Neural progenitor cell (in vitro differentiated cells): ENCODE measurements at places on chromosomes 11 and 22.

- no peak for DNase-seq
Measured at GRCh38 chr11:113855803-113856202, 19.6 kb downstream of the USP28 start.

DNA sequence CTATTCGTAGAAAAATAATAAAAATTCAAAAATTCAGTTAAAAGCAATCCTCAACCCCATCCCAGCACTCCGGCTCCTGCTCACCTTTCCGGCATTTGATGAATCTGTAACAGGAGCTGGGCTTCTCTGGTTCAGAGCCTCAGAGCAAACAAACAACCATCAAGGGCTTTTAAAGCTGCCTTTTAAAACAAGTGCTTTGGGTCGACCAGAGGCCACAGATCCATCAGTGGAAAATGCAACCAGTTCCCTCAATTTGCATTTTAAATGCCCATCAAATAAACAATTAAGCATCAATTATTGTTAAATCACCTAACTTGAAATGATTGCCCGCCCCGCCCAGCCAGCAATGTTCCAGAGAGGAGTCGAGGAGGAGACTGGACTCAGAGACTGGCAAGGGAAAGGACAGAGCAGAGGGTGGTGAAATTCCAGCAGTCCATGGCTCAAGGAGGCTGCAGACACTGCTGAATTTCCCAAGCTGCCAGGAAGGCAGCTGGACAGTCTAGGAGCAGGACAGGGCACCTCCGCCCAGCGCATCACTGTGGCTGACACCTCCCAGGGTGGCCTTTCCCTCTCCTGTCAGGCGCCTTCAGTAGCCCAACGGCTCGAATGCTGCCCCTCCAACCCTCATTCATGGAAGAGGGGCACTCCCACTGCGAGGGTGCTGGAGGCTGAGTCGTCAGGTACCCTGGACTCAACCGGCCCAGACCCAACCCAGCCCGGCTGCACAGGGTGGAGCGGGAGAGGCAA, 7.5 kb downstream of the FXYD6 start:
- DNase-seq = no peak

- DNase-seq = no peak
Measured at GRCh38 chr11:3146612-3147256, 18.4 kb downstream of the OSBPL5 start.

- no peak for DNase-seq
Measured at GRCh38 chr11:30617762-30618161, 31.6 kb upstream of the MPPED2 start.

GRCh38 chr11:22042081-22042480, 150.8 kb upstream of the ANO5 start:
- no peak for DNase-seq

GRCh38 chr11:22407921-22408320, 69.7 kb downstream of the SLC17A6 start:
- peak; percentile 71 for DNase-seq

DNA sequence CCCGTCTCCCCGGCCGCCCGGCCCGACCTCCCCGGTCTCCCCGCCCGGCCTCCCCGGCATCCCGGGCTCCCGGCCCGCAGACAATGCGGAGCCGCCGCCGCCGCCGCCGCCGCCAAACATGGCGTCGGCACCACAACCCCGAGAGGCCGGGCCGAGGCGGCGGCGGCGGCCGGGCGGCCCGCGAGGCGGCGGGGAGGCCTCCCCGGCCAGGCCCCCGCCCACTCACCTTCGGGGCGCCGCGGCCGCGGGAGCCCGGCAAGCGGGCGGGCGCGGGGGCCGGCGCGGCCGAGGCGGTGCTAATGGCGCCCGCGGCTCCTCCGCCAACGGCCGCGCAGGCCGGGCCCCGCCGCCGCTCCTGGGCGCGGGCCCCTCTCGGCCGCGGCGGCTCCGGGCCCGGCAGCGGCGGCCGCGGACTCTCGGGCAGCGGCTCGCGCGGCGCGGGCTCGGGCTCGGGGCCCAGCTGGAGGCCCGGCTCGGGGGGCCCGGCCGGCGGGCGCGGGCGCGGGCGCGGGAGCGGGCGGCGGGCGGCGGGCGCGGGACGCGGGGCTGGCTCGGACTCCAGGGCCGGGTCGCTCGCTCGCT, 311 bp downstream of the BRD1 start:
- DNase-seq = peak; percentile 67
